ENCODE measurements at places on chromosomes 3 and 15.
A peak's percentile ranks its signal among the peaks of the same experiment; 100 is the strongest.

GRCh38 chr3:138003069-138003468, 6.9 kb upstream of the CLDN18 start:
- DNase-seq = no peak

DNA sequence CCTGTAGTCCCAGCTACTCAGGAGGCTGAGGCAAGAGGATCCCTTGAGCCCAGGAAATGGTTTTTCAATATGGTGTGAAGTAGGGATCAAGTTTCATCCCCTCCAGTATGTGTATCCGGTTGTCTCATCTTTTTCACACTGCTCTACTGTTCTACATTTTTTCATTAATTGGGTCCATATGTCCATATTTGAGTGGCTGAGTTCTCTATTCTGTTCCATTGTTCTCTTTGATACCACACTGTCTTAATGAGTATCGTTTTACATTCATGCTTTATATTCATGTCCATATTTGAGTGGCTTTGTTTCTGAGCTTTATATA, 81.6 kb upstream of the LRRFIP2 start:
- no peak for DNase-seq

DNA sequence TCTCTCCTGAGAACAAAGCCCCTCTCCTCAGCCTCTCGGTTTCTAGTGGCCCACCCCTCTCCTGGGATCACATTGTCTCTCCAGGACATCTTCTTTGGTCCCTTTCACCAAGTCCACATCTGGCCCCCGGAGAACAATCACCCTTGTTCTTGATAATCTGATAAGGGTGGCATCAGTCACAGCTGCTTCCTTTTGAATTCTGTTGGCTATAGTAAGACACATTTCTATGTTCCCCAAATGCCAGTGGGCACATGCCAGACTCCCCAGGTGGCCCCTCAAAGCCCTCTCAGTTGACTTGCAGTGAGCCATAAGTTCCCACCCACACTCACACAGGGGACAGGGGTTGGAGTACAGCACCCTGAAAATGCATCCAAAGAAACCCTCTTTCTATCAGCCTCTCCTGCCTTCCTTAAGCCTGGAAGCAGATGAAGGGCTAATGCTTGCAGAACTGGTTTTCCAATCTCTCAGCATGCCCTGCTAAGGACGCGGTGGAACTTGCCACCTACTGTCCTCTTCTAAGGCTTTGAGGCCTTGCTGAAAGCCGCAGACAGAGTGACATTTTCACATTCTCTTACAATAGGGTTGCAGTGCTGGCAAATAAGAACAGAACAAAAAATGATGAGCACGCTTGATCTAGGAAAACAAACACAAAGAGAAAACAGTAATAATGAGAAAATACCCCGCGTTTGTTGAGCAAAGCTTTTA, 101.3 kb upstream of the SLCO3A1 start:
- DNase-seq = no peak

GRCh38 chr15:89303986-89304385, 30.6 kb downstream of the POLG start:
- DNase-seq = no peak

DNA sequence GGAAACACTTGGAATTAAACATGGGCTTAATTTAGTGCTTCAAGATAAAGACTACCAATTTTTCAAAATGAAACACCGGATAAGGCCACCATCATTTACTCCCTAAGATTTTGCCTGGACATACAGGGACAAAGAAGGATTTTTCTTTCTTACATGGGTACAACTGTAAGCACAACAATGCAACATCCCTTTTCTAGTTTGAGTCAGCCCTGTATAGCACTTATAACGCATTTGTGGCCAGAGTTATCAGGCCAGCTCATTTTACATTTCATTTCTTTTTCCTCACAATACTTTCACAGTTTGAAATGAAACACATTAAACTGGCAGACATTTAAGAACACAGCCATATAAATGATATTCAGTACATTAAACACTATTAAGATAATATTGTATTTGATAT, 9.8 kb upstream of the SUCNR1 start:
- no peak for DNase-seq

DNA sequence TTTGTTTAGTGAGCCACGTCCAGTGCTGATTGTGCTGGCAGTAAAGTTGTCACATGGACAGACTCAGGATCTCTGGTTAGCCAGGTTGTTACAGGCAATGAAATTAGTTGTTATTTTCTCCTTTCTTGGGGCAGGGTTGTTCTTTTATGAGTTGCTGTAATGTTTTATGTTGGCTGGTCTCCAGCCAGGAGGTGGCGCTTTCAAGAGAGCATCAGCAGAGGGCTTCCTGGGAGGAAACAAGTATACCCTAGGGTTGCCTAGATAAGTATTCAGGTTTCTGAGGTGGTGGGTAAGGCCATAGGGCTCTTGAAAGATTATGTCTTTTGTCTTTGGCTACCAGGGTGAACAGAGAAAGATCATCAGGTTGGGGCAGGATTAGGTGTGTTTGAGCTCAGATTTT, 14.5 kb upstream of the CFAP20DC start:
- no peak for DNase-seq

DNA sequence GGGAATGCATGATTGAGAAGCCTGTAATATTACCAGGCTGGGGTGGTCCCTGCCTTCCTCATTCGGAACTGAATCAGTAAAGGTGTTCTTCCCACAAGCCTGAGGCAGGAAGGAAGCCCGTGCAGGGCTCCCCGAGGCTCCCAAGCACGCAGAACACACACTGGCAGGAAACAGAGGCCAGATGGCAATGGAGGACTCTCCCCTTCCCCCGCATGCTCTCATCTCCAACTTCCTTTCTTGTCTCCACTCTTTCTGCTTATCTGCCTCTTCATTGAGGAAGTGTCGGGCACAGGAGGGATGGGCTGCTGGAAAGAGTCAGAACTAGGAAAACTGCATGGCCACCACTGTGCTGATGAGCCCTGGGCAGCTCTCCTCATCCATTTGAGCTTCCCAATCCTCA, 123.5 kb downstream of the NUP210 start:
- DNase-seq = no peak

DNA sequence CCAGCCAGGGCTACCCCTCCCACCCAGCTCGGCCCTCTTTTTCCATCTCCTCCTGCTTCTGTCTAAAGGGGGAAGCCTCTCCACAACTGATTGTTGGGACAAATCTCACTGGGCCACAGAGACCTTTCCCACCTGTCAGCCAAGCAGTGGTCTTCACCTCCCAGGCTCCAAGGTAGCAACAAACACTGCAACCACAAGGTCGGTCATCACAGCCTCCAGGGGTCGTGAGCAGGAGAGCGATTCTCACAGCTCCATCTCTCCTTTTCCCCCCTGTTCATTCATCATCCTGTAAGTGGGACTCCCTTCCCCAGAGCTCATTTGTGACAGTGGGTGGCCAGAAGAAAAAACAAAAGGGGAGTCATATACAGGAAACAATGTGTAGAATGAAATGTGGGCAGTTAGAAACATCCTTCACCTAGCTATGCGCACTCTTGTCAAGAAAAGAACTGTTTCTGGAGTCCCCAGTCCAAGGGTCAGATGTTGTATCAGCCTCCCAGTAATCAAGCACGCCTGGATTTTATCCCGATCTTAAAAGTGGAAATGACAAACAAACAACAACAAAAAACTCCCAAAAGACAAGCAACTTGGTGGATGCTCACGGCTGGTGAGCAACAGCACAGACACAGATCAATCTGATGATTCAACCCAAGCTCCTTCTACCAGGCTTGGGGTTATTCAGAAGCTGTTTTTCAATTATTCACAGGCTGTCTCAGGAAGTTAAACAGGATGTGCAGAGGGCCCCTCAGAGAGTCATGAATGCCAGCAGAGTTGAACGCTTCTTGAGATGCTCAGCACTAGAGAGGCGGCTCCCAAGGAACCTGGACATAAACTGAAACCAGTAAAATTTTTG, 22.4 kb downstream of the LYZL4 start:
- DNase-seq = no peak

DNA sequence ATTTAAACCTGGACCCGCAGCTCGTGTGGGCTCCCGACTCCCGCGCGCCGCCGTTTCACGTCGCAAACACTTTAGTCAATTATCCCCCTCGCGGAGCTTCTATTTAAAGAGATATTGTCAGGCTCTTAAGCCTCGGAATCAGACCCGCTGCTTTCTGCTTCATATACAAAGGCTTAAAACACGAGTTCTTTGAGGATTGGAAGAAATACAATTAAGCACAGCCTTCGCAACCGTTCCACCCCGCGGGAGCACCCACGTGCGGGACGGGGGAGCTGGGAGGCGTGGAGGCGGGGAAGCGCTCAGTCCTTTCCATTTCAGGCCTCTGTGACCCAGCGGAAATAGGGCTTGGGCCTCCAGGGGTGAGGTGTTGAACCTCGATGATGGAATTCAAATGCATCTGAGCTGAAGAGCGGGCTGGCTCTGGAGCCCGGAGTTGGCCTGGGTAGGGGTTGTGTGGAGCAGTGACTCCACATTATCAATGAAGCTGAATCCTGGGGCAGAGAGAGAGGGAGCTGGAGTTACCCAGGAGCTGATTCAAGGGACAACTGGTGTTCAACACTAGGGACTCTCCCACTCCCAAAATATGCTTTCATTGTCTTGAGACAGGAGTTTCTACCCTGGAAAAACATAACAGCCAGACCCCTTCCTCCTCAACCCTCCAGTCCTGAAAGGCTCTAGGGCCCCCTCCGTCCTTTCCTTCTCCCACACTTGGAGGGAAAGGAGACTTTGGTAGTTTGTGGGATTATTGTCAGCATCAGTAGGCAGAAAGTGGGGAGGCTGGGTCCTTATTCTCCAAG, 2.4 kb downstream of the ANKRD63 start:
- no peak for DNase-seq

DNA sequence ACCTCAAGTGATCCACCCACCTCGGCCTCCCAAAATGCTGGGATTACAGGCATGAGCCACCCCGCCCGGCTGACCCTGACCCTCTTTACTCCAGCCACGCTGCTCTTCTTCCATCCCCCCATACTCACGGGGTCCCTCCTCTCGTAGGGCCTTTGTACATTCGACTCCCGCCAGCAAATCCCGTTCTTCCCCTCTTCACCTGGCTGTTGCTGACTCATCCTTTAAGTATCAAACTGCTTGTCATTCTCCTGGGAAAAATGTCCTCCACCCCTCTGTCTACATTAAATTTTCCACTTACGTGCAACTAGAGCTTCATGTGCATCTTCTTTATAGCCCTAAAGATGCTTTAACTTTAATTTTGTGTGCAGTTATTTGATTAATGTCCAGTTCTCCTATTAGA, 203.1 kb downstream of the OPA1 start:
- no peak for DNase-seq

DNA sequence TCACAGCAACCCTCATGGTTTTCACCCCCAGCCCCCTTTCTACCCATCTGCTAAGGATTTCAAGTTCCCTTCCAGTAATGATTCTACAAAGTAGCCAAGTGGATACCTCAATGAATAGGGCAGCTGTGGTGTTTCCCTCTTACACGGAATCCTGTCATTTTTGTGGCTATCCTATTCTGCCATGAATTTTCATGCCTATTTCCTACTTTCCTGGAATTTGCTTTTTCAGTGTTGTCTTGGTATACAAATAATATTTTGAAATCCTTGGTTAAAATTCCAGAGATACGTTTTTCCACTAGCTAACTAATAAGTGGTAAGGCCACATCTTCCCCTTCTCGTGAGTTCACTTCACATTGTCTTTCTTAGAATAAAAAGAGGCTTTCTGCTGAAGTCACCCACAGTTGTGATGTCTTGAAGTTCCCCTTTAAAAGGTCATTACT, 7.5 kb downstream of the ADPRH start:
- DNase-seq = no peak

DNA sequence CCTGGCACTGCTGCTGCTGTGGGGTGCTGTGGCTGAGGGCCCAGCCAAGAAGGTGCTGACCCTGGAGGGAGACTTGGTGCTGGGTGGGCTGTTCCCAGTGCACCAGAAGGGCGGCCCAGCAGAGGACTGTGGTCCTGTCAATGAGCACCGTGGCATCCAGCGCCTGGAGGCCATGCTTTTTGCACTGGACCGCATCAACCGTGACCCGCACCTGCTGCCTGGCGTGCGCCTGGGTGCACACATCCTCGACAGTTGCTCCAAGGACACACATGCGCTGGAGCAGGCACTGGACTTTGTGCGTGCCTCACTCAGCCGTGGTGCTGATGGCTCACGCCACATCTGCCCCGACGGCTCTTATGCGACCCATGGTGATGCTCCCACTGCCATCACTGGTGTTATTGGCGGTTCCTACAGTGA, 2.1 kb downstream of the GRM2 start:
- no peak for DNase-seq

DNA sequence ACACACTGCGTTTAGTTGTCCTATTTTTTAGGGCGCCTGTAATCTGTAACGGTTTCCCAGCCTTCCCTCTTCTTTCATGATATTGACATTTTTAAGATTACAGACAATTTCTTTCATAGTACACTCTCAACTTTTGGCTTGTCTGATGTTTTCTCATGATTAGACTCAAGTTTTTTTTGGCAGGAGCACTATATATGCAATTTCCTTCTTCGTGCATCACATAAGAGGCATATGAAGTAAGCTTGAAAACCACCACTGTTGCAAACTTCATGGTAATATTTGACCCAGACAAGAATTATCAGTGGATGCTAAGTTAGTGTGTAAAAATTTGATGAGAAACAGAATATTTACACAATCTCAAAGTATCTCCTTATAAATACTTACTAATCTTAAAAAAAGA, 119.2 kb upstream of the CMC1 start:
- DNase-seq = no peak

GRCh38 chr3:196207833-196208607, 3.2 kb downstream of the ZDHHC19 start:
- no peak for DNase-seq

DNA sequence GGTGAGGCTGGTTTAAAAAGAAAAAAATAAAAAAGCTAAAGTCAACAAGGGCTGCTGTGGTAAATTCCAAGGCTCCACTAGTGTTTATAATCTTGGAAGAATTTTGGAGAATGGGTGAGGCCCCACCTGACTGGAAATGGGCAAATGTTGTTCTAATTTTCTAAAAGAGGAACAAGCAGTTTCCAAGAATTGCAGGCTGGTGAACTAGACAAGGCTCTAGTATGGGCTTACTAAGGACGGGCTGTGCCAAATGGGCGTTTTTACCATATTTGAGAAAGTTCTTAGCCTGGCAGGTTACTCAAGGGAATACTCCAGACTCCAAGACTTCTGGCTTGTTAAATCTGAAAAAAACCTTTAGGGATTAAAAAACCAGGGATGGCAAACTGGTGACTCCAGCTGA, 67.0 kb upstream of the ABHD2 start:
- no peak for DNase-seq

DNA sequence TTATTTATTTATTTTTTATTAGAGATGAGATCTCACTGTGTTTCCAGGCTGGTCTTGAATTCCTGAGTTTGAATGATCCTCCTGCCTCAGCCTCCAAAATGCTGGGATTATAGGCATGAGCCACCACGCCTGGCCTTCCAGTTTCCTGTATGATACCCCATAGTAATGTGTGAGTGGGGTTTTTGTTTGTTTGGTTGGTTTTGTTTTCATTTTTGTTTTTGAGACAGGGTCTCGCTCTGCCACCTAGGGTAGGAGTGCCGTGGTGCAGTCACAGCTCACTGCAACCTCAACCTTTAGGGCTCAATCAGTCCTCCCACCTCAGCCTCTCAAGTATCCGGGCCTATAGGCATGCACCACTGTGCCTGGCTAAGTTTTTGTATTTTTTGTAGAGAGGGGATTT, 30.9 kb downstream of the GOLM2 start:
- peak; percentile 28 for DNase-seq
